Immature natural killer cell (primary cell): ENCODE measurements at places on chromosomes 5 and 9. TPM values are rescaled to one million over a fixed set of nuclear protein-coding genes. Genes with fewer than 3 reads are reported as not detected.

NR5A1 gene
- not detected for polyA plus RNA-seq

ABCA1 gene
- 0.10 TPM for polyA plus RNA-seq

DNA sequence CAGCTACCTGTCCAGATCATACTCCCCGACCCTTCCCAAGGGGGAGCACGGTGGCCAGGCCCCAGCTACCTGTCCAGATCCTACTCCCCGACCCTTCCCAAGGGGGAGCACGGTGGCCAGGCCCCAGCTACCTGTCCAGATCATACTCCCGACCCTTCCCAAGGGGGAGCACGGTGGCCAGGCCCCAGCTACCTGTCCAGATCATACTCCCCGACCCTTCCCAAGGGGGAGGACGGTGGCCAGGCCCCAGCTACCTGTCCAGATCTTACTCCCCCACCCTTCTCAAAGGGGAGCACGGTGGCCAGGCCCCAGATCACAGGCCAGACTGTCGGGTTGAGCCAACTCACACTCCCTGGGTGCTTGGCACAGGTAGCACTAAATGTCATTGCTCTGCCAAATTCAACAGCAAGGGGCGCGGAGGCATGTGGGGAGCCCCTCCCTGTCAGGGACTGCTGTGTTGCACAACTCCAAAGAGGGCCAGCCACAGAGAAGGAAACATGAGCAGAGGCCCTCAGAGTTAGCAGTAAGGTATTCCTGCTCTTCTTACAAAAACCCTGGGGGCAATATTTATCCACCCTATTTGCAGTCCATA is 136.9 kb downstream of the OLFM1 start:
- DNase-seq, result no peak

DNA sequence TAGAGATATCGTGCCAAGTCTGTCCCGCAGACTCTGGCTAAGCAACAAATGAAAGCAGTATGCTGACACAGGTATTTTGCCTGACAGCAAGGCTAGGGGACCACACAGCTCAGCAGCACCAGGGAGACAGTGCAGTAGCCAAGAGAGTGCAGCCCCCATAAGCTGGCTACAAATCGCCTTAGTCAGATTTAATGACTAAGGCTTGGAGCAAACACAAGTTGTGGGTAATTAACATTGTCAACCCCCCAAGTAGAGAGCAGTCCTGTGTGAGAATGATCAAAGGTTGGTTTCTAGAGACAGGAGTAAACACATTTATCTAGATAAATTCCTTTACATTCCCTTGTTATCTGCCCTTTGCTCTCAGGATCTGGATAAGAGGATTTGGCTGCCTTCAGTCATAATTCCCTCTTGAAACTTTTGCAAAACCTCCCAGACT is 1434.5 kb upstream of the CDH6 start:
- DNase-seq, result no peak

GRCh38 chr9:8160787-8161186 is 361.2 kb upstream of the DMAC1 start:
- DNase-seq, result no peak

DNA sequence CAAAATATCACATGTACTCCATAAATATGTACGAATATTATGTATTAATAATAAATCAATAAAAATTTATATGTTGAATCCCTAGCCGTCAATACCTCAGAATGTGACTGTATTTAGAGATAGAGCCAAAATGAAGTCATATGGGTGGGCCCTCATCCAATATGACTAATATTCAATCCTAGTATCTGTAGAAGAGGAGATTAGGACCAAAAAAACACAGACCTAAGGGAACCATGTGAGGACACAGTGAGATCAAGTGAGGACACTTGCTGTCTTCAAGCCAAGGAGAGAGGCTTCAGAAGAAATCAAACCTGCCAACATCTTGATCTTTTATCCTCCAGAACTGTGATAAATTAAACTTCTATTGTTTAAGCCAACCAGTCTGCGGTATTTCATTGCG is 3.7 kb upstream of the AMACR start:
- no peak for DNase-seq

ADCY2 gene
- polyA plus RNA-seq, result not detected

AP3B1 gene
- 31.7 TPM for polyA plus RNA-seq

DNA sequence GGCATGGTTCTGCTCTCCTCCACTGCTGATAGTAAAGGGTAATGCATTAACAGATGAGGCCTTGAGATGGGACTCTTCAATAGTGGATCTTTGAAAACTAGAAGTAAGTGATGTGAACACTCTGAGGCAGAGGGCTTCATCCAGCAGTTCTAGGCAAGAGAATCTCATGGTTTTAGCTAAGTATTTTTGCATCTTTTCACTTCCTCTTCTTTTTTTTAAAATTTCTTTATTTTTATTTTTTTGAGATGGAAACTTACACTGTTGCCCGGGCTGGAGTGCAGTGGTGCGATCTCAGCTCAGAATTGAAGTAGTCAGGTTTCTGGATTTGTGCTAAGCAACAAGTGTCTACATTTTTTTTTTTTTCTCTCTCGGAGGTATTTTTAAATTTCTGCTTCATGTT is 101.9 kb downstream of the MTRR start:
- DNase-seq, result no peak

DNA sequence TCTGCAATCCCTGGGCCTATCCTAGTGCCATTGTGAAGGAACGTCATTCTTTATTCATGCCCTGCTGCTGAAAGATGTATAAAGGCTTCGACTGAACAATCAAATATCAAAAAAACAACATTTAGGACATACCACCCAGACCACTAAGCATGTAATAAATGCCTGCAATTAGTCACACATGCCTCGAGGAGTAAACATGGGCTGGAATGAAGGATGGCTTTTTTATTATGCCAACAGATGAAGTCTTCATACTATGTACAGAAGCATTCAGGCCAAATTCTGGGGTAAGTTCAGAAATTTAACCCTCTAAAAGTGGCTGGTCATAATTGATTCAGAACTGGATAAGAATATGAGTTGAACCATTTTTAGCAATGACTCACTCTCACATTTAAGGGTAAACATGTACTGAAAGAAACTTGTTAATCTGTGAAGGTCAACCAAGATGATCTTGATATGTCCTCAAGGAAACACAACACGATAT is 38.1 kb downstream of the FAM240B start:
- no peak for DNase-seq

- no peak for DNase-seq
These were observed 36.8 kb downstream of the SHISAL2B start for GRCh38 chr5:64727150-64727549.

AMACR gene
- polyA plus RNA-seq, result 12.6 TPM

RNF208 gene
- not detected for polyA plus RNA-seq

- DNase-seq, result no peak
These were observed 212.4 kb upstream of the C9orf72 start for GRCh38 chr9:27785714-27786100.

DNA sequence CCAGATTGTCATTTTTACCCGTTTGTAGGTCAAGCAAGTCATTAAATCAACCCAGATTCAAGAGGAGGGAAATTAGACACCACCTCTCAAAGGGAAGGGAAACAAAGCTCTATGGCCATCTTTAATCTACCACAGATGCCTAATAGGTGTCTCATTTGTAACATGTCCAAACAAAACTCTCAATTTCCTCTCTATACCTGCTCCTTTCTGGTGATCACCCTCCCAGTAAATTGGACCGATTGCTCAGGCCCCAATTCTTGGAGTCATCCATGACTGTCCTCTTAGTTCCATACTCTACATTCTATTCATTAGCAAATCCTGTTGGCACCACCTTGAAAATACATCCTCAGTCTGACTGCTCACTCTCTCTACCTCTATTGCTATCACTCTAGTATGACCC is 22.1 kb upstream of the UGCG start:
- DNase-seq, result no peak

IPO11 gene
- 30.0 TPM for polyA plus RNA-seq

DNA sequence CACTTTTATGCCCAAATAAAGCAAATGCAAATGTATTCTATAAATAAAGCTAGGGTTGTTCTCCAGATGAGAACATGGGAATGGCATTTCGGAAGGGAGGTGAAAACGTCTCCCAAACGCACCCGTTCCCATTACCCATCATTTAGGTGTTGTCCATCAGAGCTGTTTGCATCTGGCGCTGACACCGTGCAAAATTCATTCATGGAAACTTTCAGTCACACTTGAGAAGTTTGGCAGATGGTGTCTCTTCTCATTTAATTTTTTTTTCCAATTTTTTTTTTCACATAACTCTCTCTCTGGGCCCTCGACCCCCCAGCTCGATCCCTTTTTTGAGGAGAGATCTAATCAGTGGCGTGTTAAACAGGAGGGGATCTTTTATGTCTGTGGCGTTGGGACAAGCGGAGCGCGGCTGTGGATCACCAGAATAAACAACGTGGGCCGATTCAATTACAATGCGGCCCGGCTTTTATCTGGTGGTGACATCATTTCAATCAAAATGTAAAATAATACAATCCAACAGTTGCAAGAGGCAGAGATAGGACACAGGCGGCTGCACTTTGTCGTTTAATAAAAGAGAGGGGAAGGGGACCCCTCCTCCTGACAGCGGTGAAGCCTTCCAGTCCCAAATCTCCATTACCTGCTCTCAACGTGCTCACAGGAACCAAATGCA is 246.1 kb upstream of the IRX4 start:
- DNase-seq, result no peak

SLC36A2 gene
- polyA plus RNA-seq, result not detected

GRCh38 chr9:105141146-105141975 is 103.1 kb upstream of the SLC44A1 start:
- no peak for DNase-seq

- DNase-seq, result no peak
These were observed 166.8 kb downstream of the TRPM3 start for GRCh38 chr9:70954596-70955143.

- DNase-seq, result no peak
These were observed 31.0 kb downstream of the AFAP1L1 start for GRCh38 chr5:149302641-149303040.

TXNDC8 gene
- polyA plus RNA-seq, result not detected

- no peak for DNase-seq
These were observed 2.2 kb downstream of the INPP5E start for GRCh38 chr9:136437430-136437829.

AK8 gene
- polyA plus RNA-seq, result 1.9 TPM

PCDHB13 gene
- not detected for polyA plus RNA-seq

- DNase-seq, result no peak
These were observed 4.9 kb downstream of the NADK2 start for GRCh38 chr5:36236801-36237200.

- no peak for DNase-seq
These were observed 7.3 kb upstream of the TENT4A start for GRCh38 chr5:6705959-6706358.

- DNase-seq, result no peak
These were observed 219.1 kb upstream of the ELAVL2 start for GRCh38 chr9:24045150-24045549.

DNA sequence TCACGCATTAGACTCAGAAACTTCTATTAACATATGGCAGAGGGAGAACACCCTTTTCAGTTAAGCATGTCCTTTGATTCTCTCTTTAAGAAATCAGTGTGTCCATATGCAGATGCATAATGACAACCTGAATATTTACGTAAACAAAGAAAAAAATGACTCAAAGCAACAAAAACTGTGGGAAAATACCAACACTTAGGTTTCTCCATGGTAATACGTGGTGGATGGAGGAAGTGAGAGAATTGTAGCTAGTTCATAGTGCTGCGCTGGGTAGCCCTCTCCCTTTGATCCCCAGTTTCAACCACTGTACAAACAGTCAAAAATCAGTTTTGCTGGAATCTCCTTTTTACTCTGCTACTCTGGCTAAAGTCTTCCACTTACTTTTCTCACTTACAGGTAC is 2.0 kb upstream of the MAP3K1 start:
- DNase-seq, result no peak

DNA sequence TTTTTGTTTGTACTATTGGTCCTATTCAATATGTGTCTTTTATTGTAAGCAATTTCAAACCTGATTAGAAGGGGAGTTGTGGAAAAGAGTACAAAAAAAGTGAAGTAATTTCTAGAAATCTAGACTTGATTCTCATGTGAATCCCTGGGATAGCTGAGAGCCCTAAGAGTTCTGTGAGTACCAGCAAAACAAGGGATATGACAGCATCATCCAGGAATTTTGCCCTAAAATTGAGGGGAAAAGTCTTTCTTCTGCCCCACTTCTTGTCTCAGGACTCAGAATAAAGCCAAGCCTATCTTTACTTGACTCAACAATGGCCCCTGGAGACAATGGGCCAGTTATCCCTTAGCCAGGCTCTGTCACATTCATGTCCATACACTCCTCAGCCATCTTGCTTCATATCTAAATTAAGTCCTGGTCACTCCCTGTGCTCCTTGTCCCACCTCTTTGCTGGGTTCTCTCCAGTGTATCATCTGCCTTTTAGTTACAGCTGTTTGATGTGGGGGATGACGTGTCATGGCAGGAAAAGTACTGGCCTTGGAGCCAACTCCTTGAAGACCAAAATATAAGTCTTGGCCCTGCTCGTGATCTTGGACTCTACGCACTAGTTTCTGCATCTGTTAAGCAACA is 81.2 kb downstream of the ADAMTS12 start:
- no peak for DNase-seq

LAMC3 gene
- not detected for polyA plus RNA-seq
